ENCODE measurements at places on chromosomes 16 and 17.
A peak's percentile ranks its signal among the peaks of the same experiment; 100 is the strongest.

GRCh38 chr17:78053777-78054468 lies 74.6 kb downstream of the TMC6 start:
- DNase-seq, result no peak

DNA sequence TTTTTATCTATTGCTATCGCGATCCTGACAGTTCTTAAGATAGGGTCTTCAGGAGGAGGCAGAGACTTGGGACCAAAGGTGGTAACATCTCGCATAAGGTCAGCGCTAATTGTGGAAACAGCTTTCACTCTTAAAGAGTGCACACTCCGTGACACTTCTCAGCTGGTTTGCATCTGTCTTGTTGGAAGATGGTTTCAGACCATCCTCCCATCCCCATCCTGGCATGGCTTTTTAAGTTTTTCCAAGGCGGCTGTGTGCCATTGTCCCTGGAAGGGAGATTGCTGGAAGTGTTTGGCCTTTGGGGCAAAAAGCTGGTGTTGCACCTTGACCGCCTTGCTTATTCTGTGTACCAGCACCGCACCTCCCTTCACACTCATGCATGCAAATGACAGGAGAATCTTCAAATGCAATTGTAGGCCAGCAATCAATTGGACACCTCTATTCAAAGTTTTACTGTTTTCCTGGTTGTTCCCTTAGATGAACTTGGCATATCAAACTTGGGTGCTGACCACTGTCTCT lies 1.5 kb downstream of the SOCS7 start:
- no peak for DNase-seq

DNA sequence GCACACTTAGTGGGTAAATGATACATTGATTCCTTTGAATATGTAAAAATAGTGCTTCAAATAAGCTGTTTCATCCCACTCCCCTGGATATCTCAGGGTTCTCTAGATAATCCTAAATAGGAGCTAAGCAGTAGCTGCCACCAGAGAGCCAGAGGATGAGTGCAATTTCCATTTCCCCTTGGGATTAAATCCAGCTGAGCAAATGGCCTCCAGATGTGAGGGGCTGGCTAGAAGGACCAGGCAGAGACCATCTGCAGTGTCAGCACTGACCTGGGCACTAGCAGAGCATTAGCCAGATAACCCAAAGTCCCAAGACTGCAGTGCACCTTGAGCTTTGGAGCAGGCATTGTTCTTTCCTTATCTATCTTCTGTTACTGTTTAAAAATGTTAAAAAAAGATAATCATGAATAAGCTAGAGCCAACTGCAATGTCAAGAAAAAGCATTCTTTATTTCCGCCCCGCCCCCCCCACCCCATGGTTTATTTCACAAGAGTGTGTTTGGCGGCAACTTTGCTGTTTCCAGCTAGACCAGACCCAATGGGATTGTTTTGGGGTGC lies 19.5 kb downstream of the GPR179 start:
- no peak for DNase-seq

DNA sequence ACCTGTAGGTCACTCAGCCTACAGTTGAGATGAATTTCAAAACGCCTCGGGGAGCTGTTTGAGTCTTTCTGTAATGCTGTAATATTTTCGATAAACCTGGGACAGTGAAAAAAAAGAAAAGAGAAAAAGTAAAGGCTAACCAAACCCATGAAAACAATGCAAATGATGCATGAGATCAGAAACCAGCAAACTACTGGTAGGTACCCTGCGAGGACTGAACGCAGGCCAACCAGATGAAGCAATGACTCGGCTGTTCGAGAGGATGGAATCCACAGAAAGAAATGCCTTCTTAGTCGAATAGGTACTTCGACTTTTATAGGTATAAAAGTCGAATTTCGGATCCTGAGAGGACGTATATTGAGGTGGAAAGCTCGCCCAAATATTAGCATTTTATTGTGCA lies 509 bp upstream of the ATAD5 start:
- DNase-seq, result no peak

- no peak for DNase-seq
Observed at GRCh38 chr17:75927286-75927922, 13.4 kb downstream of the FBF1 start.

DNA sequence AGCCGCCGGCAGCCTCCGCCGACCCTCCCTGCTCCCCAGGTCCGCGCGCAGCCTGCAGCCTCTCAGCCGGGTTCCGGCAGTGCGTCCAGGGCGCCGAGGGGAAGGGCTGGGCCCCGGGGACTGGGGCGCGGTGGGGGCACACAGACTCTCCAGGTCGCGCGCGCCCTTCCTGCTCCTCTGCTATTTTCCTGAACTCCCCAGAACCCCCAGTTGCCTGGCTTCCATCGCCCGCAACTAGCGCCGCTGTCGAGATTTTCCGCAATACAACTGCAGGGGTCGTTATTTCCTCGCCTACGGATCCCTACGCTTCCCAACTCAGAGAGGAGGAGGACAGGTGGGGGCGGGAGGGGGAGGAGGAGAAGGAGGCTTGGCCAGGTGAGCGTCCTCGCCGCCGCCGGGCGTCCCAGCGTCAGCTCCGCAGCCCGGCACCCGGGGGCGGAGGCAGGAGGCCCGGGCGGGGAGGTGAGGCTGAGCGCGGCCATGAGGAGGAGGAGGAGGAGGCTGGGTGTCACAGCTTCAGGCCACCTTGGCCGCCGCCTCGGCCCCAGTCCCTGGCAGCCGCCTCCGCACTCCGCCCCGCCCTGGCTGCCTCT lies at the start of gene CA10:
Gene CA10, minus strand, starts transcription at position 265 of the 593 bp plus-strand sequence.
- no peak for DNase-seq

GRCh38 chr16:79261481-79261940 lies 339.0 kb downstream of the MAF start:
- peak; percentile 32 for DNase-seq

DNA sequence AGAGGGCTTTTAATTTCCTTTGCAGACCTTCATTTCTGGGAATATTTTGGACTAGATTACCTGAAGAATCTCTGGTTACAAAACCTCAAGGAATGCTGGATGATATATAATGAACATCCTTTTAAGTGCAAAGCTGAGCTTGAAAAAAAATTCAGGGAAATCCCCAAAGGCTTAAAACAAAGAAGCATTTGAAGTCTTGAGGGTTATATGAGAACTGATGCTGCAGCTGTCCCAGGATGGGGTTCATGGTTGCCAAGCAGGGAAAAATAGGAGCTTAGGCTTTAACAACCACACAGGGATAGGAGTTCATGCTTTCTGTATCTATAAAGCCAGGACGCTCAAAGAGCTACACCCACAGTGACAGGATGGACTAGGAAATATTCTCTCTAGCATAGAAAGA lies 150.4 kb upstream of the IRX5 start:
- no peak for DNase-seq

DNA sequence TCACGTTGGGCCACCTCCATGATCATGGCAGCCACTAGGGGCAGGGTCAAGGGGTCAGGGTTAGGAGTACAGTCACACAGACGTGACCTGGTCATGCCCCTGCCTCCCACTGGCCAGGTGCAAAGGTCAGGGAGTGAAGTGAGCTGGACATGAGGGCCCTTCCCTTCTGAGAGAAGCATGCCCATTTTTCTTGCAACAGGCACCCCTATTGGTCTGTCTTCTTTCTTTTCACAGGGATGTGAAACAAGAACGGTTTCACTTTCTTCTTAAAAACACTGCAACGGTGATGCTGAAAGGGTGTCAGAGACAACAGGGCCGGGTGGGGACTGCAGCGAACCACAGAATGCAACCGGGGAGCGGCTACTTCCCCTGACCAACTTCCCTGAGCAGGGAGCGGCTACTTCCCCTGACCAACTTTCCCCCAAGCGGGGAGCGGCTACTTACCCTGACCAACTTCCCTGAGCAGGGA lies 52.1 kb upstream of the DOC2B start:
- no peak for DNase-seq

DNA sequence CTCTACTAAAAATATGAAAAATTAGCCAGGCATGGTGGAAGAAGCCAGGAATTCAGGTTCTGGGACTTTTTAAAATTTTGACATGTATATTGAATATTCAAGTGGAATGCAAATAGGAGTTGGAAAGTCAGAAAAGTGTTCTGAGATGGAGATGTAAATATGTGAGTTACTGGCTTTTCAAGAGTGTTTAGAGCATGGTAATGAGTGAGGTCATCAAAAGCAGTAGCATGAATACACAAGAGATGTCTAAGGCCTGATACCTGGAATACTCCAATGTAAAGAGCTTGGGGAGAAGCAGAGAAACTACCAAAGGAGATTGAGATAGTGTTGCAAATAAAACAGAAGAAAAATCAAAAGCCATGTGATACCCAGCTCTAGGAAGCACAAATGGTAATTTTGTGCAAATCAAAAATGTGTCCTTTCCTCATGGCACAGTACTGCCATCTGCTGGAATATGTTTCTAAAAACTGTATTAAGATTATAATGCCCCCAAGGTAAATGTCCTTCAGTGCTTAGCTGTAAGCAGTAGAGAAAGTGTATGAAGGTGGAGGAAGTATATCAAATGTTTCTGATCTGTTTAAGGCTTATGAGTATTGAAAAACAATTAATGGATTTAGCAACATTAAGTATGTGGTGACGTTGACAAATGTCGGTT lies 908.4 kb downstream of the KCNJ18 start:
- no peak for DNase-seq

GRCh38 chr17:63954402-63955063 lies 18.2 kb downstream of the SCN4A start:
- no peak for DNase-seq

- DNase-seq, result no peak
Observed at GRCh38 chr16:14129502-14129901, 58.4 kb downstream of the MRTFB start.

DNA sequence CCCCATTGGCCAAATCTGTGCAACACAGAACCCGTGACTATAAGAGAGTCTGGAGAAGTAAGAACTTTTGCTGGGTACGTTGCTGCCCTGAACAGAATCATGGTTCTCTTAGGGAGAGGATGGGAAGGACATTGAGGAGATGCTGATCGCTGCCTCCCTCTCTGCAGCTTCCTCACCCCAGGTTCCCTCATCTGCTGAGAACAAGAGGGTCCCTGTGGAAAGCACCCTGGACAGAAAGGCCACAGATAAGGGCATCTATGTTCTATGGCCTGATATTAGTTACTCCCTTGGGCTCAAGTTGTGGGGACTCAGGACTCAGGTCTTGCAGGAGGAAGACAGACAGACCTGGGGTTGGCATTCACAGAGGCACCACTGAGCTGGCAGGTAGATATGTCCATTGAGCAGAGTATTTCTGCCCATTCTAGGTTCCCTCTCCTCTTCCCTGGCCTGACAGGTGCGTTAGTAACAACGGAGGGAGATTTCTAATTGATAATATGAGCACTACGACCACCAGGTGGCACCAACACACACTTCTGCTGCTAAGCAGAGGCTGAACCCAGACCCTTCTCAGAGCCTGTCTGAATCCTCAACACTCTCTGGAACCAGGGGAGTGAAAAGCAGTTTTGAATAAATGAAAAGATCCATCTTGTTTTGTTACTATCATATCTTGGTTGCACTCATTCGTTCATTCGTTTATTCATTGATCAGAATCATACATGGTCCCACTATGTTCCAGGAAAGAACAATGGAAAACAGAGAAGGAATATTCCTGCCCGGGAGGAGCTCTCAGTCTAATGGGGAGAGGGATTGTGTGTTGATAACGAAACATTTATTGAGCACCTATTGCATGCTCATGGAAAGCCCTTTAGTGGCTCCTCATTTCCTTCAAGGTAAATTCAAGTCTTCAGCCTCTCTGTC lies 56.4 kb downstream of the SLC6A2 start:
- DNase-seq, result peak; percentile 54

GRCh38 chr16:71590584-71590983 lies 13.7 kb upstream of the TAT start:
- DNase-seq, result no peak

DNA sequence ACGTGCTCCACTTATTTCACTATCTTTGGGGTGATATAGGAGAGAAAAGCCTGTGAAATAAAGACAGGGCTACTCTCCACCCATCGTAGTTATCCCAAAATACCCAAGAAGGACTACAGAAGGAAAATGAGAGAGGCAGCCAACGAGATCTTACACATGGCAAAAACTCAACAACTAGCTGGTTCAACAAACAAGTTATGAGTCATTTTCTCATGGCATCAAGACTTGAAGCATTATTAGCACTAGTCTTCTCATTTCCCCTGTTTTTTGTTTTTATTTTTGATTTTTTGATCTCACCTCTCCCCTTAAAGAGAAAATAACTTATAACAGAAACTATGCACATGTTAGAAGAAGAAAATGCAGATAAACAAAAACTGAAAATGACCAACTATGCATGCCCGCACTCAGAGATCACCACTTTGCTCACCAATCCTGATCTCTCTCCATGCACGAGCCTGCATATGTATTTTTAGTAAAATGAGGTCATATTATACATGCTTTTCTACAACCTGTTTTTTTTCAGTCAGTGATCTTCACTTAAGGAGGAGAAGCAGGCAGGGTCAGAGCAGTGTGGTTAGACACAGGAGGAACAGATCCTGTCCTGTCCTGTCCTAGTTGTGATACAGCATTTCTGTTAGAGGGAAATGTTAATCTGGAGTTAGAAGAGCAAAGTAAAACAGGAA lies 22.8 kb downstream of the FAM117A start:
- DNase-seq, result no peak

DNA sequence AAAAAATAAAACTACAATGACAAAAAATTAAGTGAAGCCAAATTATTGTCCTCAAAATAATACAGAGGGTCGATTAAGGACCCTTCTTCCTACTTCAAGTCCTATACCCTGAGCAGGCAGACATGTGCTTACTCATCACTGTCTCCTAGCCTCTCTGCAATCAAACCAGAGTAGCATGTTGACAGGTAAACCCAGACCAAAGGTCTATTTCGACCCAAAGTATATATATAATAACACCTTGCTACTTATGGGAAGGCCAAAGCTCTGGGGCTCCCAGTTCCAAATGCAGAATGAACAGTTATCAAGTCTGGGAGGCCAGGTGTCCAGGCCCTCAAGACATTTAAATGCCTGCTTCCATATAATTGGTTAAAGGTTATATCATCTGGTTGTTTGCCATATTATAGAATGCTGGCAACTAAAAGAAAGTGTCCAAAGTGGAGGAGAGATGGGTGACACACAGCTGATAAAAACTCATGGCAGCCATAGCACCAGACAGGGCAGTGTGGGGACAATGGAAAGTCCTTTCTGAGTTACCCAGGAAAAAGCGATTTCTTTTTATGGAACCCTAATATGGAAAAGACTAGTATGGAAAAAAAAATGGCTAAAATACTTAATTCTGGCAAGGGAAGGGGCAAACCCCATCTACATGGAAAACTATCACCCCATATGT lies 53.6 kb downstream of the N4BP1 start:
- no peak for DNase-seq

DNA sequence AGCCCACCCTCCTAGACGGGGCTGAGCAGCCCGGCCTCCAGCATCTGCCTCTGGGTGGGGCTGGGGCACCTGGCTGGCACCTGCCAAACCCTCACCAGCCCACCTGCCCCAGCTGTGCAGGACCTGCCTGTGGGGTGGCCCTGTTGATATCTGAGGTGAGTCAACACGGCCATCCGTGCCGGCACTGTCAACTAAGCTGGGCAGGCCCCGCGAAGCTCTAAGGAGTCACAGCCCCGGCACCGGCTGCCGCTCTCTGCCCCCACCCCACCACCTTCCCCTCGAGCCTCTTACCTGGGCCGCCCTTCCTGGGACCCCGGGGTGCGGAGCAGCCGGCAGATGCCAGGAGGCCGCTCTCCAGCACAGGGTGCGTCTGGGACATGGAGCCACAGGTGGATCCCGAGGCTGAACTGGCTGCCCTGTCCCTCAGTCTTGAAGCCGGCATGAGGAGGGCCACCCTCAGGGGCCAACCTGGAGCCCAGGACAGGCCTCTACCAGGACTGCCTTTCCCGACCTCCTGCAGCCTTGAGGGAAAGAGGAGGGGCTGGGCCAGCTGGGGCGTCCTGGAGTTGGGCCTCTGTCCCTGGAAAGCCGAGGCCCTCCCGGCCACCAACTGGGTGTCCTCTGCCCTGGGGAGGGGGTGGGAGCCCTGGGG lies 515 bp downstream of the CBFA2T3 start:
- DNase-seq, result no peak
